ENCODE measurements at places on chromosomes 11 and 22.

DNA sequence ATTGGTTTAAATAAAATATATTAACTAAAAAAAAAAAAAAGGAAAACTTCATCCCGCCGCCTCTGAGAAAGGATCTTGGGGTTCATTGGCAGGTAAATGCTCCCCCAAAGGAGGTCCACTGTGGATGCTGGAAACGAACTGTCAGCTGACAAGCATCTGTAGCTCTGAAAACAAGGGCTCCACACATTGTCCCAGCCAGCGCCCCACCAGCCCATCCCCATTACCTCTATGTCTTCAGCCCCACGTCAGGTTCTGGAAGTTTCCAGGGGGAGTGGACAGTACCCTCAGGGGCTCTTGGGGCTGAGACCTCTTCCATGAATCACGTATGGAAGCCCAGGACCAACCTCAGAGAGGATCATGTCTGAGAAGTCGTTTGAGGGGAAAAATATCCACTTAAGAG, 66.4 kb upstream of the WNT7B start:
- no peak for DNase-seq

DNA sequence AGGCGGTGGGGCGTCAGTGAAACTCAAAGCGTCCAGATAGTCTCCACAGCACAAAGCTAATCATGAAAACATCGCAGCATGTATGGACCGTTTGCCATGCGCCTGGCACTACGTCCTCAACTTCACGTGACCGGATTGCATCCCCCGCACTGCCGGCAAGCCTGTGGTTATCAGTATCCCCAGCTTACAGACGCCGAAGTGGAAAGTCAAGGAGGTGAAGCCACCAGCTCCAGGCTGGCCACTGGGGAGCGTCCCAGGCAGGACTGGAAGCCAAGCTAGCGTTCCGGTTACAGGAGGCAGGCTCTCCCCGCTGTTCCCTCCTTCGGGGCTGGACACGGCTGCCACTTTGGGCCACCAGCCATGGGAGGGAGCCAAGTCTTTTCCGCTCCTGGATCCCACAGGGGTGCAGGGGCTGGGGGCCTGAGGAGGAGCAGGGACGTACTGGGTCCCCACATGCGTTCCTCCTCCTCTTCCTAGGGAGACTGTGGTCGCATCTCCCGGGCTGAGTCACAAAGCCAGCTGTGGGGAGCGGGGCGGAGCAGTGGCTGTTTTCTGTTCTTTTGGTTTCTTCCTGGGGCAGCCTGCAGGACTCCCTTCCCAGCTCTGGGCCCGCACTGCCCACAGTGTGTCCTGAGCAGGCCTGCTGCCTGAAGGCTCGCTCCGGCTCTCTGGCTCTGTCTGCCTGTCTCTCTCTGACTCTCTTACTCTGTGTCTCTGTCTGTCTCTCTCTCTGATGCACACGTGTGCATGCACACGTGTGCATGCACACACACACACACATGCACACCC, 4.3 kb upstream of the OSBPL5 start:
- peak; percentile 87 for DNase-seq

DNA sequence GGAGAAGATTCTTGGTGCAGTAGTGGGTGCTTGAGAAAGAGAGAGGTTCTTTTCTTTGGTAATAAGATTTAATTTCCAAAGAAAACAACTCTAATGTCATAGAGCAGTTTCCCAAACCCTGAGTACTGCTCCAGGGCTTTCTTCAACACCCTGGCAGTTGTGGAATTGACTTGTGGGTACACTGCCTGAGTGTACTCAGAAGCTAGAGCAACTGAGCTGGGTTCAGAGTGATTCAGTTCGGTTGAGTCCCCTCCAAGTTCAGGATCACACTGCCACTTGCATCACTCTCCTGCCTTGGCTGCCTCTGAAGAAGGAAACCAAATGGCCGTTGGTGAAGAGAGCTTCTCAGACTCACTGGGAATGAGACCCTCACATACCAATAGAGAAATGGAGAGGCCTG, 5.3 kb downstream of the DMC1 start:
- DNase-seq, result no peak

GRCh38 chr11:26696330-26696729, 25.5 kb downstream of the SLC5A12 start:
- no peak for DNase-seq

- DNase-seq, result peak; percentile 89
Observed at GRCh38 chr22:31055635-31056159, 25.4 kb upstream of the SMTN start.

- no peak for DNase-seq
Observed at GRCh38 chr11:120601536-120601935, 90.0 kb downstream of the GRIK4 start.

DNA sequence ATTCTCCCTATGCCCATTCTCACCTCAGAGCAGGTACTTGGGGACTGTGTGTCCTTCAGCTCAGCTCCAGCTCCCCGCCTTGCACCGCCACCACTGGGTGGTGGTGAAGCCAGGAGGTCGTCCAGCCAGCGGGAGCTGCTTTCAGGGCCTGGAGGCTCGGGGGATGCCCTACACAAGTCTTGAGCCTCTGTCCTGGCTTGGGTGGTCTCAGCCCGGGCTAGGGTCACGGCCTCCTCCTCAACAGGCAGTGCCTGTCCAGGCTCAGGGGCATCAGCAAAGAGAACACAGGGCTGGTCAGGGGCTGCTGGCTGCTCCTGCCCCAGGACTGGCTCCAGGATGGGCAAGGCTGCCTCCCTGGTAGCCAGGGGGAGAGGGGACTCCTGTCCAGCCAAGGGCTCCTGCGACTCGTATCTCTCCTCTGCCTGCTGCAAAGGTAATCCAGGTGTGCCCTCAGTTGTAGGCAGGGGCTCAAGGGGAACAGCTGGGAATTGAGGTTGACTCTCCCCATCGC, 12.2 kb downstream of the TNKS1BP1 start:
- DNase-seq, result no peak

DNA sequence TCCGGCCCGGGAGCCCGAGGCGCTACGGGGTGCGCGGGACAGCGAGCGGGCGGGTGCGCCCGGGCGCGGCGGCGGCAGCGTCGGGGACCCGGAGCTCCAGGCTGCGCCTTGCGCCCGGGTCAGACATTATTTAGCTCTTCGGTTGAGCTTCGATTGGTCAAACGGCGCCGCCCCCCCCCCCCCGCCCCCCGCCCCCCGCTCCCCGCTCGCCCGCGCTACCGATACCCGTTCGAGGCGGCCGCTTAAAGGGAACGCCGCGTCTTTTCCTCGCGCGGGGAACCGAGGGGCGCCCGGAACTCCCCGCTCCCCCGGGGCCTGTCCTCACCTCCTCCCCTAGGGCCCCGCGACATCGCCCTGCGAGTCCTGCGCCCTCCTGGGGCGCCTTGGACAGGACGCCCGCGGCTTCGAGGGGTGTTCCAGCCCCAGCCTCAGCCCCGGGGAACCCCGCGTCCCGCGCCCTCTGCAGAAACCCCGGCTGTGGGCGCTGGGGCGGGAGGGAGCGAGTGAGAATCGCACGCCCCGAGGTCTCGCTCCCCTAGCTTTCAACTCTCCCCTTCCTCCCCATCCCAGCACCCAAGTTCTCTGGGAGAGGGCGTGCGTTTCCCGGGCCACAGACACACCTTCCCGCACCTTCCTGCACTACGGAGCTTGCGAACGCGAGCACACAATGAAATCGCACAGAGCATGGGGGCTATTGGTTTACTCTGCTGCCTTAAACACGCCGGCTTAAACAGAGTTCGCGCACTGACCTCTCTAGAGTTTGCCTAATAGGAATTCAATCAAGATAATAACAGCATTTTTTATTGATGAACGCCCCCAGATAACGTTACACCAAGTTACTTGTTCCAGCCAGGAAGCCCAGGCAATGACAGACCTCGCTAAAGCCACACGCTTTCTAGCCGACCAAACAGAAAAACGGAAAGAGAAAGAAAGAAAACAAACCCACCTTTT, at the start of gene BDNF:
Gene BDNF, minus strand, starts transcription at position 105 of the 951 bp plus-strand sequence. CDS start 41,891 bp downstream, outside the sequence.
- peak; percentile 61 for DNase-seq

- peak; percentile 30 for DNase-seq
Observed at GRCh38 chr11:6298605-6299004, 21.7 kb downstream of the CAVIN3 start.

- DNase-seq, result no peak
Observed at GRCh38 chr11:34775417-34775888, 140.7 kb downstream of the APIP start.

GRCh38 chr11:121460941-121461514, 8.3 kb upstream of the SORL1-AS1 start:
- no peak for DNase-seq

DNA sequence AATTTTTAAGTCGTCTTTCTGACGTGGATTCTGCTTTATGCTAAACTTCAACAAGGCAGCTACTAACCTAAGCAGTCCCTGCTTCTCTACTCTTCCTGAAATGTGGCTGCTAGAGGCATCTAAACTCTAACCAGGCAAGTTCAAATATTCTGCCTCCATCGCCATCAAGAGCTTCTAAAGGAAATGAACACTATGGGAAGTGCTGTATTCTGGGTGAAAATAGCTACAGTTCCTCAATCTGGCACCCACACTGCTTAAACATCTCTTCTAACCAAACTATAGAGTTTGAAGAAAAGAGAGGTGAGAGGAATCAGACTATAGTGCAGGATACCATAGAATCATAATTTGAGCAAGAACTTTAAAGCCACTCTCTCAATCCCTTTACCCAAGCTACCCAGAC, 6.3 kb downstream of the NRIP3 start:
- DNase-seq, result no peak

GRCh38 chr11:110374921-110375320, 54.8 kb upstream of the FDX1 start:
- no peak for DNase-seq

- no peak for DNase-seq
Observed at GRCh38 chr11:36818410-36818809, 220.4 kb upstream of the RAG2 start.

DNA sequence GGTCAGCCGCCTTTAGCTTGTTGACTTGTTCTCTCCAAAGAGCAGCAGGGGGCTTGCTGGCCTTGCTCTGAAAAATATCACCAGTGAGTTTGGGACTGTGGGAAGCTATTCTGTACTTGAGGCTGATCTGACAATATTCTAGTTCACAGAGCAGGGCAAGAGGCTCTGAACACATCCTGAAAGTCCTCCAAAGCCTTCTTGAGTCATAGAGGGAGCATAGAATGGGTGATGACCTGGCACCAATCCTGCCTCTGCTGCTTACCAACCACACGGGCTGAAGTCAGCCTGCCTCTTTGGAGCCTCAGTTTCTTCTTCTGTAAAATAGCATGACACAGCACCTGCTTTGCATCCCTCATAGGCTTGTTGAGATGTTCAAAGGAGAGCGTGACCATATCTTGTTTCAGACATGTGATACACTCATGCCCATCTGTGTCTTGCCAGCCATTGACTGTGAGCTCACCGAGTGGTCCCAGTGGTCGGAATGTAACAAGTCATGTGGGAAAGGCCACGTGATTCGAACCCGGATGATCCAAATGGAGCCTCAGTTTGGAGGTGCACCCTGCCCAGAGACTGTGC, 96.6 kb downstream of the RRAS2 start:
- DNase-seq, result no peak

DNA sequence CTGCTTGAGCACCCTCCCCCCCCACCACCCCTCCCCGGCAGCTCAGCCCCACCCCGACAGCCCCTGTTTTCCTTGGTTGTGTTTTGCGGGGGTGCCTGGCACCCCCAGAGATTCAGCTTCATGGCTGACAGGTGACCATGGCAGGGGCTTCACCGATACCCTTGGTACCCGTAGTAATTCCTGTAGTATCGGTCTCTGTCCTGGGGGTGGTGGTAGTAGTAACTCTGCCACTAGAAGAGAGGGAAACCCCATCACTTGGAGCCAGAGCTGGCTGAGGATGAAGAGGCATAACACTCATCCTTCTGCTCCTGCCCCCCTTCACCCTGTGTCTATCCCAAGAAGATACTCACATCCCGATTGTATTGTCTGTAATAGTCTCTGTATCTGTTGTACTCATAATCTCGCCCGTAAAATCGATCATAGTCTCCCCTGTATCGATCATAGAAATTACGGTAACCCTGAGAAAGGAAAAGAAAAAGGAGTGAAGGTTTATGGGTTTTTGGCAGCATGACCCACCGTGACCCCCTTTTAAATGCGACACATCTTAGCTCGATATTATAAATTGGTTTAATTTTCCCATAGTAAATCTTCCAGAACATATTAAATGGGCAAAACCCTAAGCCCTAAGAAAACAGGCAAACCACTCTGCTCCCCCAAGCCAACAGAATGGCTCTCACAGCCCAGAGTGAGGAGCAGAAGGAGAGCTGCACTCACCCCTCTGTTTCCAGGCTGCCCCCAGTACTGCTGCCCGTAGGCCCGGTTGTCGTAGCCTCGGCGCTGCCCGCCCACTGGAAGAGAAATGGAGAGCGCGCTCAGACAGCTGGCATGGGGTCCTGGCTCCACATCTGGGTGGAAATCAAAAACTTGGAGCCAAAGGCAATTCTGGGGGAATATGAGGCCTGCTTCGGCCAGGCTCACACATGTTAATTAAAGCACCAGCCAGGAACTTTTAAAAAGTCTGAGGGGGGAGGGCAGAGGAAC, 8.0 kb downstream of the GNG3 start:
- DNase-seq, result no peak

GRCh38 chr11:2886191-2886894, 768 bp upstream of the CDKN1C start:
- no peak for DNase-seq

- peak; percentile 94 for DNase-seq
Observed at GRCh38 chr22:20243537-20244249, 24.4 kb downstream of the RTN4R start.

GRCh38 chr11:84922836-84923235, 704.3 kb downstream of the DLG2 start:
- no peak for DNase-seq

DNA sequence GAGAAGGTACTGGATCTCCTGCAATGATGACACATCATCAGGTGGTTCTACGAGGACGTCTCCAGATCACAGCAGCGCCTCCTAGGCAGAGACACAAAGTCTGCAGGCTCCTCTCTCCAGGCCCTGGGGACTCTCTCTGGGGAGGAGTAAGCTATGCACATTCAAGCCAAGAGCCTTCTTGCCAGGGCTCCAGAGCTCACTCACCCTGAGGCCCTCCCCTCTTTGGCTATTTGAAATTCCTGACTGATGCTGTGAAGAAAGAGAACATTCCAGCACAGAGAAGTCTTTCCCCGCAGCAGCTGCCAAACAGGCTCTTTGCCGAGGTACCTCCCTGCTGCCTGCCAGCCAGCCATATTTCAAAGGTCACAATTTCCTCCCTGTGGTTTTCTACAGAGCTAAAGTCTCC, 204.9 kb downstream of the CSNK2A3 start:
- DNase-seq, result peak; percentile 53

DNA sequence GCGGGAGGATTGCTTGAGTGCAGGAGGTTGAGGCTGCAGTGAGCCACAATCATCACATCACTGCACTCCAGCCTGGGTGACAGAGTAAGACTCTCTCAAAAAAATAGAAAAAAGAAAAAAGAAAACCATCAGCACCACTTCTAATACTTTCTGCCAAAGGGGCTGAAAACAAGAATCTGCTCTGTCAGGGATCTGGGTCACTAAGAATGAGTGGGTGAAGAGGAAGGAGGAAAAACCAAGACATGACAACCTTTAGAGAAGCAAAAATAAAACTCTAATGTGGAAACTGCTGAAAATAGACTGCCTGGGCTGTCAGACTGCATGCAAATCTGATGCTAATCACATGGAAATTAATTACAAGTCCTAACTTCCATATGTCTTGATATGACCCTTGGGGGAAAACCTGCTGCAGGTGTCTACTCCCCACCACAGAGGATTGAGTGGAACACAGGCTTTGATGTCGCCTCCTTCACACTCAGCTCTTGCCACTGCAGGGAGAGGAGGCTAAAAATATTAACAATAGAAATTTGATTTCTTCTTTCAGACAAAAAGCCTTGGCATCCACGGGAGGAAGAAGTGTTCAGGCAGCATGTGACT, 62.5 kb upstream of the CRTAM start:
- no peak for DNase-seq

GRCh38 chr11:74849525-74850391, 99.1 kb downstream of the XRRA1 start:
- DNase-seq, result peak; percentile 73

All from hepatic stellate cell (primary cell).